Vagina (tissue), 2 donors: ENCODE measurements at places on chromosomes 7 and 10.

- no peak overlapping the region for H3K27ac ChIP-seq
- no peak for DNase-seq
Measured at GRCh38 chr10:100829097-100829870, 83.5 kb upstream of the SLF2 start.

DNA sequence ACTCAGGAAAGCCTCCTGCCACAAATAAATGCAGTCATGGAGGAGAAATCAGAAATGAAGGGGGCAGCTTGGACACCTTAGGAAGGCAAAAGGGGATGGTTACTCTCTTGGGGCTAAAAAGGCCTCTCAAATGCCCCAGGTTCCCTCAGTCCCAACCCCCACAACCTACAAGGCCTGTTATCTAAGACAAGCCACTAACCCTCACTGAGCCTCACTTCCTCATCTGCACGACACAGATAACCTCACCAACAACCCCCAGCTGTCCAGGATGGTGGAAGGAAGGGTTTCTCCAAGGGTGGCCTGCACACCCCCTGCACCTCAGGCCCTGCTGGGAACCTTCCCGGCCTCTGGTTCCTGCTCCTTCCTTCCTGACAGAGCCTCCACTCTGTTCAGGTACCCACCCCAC is 29.2 kb downstream of the SORBS1 start:
- H3K27me3 ChIP-seq: no peaks in the 10 kb centered on the region
- H3K4me3 ChIP-seq: no peak overlapping the region
- H3K4me1 ChIP-seq: peaks cover 50% of the 10 kb centered on the region
- H3K36me3 ChIP-seq: no peaks in the 10 kb centered on the region
- peak overlapping the region; percentile 30 for H3K27ac ChIP-seq

DNA sequence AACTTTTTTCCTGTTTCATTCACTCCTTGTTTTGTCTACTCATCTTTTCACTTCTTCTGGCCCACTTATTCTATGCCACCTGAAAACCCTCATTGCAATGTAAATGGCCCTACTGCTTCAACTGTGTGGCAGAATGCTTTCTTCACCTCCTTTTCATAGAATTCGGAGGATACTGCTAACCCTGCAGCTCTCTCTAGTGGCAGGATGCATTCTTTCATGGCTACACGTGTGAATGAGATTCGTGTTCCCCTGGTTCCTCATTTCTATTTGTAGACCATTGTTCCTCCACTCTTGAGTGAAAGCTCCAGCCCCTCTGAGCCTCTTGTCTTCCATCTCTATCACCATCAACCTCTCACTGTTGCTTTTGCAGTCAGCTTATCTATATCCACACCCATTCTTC is 20.9 kb upstream of the CYP26C1 start:
- H3K36me3 ChIP-seq: no peaks in the 10 kb centered on the region
- no peak for DNase-seq
- H3K4me1 ChIP-seq: no peaks in the 10 kb centered on the region
- no peak overlapping the region for H3K4me3 ChIP-seq

DNA sequence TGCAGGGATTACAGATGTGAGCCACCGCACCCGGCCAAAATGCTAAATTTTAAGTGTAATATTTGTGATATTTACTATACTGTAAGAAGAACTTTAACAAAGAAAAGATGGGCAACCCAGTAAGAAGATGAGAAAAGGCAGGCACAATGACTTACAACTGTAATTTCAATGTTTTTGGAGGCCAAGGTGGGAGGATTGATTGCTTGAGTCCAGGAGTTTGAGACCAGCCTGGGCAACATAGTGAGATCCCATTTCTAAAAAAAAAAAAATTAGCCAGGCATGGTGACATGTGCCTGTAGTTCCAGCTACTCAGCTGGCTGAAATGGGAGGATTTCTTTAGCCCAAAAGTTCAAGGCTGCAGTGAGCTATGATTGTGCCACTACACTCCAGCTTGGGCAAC is 11.7 kb upstream of the GATAD1 start:
- no peaks in the 10 kb centered on the region for H3K27me3 ChIP-seq
- no peaks in the 10 kb centered on the region for H3K36me3 ChIP-seq
- no peak overlapping the region for H3K27ac ChIP-seq
- DNase-seq: no peak

DNA sequence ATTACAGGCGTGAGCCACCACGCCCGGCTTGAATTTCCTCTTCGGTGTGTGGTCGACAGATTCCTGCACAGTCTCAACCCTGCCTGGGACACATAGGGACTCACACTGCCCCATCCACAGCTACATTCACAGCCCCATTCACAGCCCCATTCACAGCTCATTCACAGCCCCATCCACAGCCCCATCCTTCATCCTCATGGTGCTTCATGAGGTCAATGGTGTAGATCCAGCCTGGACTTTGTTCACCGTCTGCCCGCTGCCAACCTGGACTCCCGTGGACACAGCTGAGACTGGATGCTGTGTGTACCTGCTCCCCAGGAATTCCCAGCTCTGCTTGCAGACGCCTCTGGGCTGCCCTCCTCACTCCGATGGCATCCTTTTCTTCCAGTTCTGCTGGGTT is 5.2 kb downstream of the IDI2 start:
- H3K27me3 ChIP-seq: no peaks in the 10 kb centered on the region
- H3K36me3 ChIP-seq: peaks cover 34% of the 10 kb centered on the region
- no peak for DNase-seq
- H3K4me3 ChIP-seq: no peak overlapping the region
- H3K4me1 ChIP-seq: no peaks in the 10 kb centered on the region

DNA sequence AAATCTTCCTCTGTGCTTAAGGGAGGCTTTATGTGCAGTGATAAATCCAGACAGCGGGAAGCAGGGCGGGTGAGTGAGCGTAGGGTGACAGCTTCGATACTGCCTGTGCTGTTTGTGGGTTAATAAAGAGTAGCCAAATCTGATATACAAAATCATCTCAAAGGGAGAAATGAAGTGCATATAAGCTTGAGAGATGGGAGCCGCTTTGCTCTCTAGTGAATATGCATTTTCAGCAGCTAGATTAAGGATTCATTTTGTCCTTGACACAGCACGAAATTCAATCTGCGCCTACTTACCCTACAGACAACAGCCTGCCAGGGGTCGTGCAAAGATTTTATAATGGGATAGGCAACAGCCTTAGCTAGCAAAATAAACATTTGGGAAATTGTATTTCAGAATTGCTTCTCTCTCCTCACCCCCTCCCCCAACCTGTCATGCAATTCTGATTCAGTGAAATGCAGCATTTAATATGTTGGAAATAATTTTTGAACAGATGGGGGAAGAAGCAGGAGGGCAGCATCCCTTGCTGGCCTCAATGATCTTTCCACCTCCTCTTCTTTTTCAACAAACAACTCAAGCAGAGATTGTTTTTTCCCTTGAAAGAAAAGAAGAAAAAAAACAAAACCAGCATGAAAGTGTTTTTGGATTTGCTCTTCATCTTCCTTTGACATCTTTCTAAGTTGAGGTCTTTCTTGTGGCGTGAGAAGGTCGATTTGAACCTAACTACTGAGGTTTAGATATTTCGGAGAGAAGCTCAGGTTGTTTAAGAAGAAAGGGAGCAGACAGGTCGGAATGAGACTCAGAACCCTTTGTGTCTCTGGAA is 117.9 kb downstream of the AOAH start:
- no peak for DNase-seq
- no peaks in the 10 kb centered on the region for H3K36me3 ChIP-seq
- no peaks in the 10 kb centered on the region for H3K4me1 ChIP-seq

DNA sequence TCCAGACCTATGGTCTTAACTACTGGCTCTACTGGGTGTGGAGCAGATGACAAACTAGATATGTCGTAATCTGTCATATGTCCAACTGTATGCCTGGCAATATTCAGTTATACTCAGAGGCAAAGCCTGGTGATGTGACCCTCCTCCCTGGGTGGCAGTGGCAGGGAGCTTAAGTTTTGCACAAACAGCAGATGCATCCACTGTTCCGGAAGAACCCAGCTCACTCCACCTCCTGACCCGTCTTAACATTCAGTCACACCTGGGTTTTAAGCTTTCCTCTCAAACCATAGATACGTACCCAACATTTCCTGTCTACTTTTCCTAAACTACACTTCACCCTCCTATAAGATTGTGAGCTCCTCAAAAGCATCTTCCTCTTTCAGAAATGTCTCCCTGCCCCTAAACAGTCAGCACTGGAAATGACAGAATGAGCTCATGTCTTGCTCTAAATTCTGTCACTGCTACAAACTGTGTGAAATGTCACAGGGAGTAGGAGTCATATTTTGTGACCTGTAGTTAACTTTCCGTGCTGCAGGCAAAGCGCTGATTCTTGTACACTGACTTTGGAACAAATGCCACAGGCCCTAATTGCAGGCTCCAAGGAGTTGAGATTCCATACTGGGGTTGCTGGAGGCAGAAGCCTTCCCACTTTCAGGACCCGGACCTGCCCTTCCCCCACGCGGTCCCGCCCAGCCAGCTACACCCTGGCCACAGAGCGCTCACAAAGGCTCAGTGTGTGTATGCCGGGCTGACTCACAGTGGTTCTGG is 23.9 kb downstream of the SCD start:
- peaks cover 43% of the 10 kb centered on the region for H3K4me1 ChIP-seq
- H3K27me3 ChIP-seq: no peaks in the 10 kb centered on the region
- H3K36me3 ChIP-seq: no peaks in the 10 kb centered on the region
- DNase-seq: no peak
- no peak overlapping the region for H3K4me3 ChIP-seq

DNA sequence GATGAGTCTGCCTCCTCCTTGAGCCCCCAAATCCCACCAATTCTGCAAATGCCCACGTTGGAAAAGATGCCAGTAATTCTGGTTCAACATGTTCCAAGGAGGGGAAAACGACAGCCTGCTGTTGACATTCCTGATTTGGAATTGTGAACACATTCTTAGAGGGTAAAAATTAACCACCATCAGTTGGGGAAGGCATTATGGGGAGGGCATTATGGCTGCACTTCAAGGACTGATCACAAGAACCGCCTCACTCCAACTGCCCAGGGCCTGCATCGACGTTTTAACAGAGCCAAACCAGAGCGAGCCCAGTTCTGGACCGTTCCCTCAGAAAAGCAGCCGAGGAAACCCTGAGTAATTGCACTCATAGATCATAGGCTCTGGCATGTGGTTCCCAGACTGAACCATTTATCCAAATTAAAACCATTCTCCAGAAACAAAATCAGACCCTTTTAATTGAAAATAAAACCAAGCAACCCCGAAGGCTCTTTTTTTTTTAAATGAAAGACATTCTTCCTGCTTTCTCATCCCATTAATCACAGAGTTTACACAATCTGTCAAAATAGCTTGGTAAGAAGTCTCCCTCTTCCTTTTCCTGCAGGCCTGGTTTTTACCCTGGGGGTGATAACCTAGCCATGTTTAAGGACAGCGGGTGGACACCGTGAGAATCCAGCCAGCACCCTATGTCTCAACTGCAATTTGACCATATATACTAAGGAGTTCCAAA is 8.0 kb downstream of the TNS3 start:
- peak overlapping the region; percentile 77 for H3K27ac ChIP-seq
- H3K4me1 ChIP-seq: peaks cover 86% of the 10 kb centered on the region
- H3K36me3 ChIP-seq: no peaks in the 10 kb centered on the region
- DNase-seq: no peak
- no peaks in the 10 kb centered on the region for H3K27me3 ChIP-seq
- H3K4me3 ChIP-seq: no peak overlapping the region
